Stimulated activated naive B cell treated with anti-CD40 and anti-IgM and Interleukin-4, amounts not matched to agents 10 μg/mL and 1 μg/mL and 100 μg/mL, for 72 hours (primary cell): ENCODE measurements at places on chromosomes 5 and 9.

- no peak for DNase-seq
Measured at GRCh38 chr5:118722122-118723020, 266.0 kb downstream of the DTWD2 start.

DNA sequence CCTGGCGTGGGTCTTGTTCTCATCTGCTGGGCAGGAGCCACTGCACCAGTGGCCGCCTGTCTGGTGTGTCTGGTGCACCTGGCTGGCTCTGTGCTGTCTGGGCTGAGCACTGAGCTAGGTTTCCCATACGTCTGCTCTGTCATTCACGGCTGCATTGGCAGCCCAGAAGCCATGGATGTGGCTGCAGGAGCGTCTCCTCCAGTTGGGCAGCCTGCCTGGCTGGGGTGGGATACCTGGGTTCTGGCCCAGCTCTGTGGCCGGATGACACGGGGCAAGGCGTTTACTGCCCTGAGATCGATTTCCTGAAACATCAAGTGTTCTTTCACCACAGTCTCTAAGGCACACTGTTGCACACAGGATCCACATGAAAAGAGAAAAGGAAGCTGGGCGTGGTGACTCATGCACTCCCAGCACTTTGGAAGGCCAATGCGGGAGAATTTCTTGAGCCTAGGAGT lies 25.5 kb upstream of the SLC25A51 start:
- DNase-seq, result no peak

GRCh38 chr9:97668485-97668884 lies 28.7 kb downstream of the XPA start:
- DNase-seq, result no peak

DNA sequence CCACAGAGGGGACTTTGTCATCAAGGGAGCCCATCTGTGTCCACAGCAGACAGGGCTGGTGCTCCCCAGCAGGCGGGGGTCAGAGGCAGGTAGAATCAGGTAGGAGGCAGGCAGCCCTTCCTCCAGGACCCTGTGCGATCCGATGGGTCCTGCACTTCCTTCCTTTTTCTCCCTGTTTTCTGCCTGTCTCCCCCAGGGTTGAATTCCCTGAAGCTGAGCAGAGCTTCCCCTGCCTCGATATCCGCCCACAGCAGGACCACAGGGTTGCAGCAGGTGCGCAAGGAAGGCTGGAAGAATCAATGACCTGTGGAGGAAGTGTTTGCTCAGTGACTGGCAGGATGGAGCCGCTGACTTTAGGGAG lies 69.2 kb downstream of the MRPL36 start:
- DNase-seq, result no peak

- no peak for DNase-seq
Measured at GRCh38 chr5:112413611-112414010, 5.5 kb downstream of the EPB41L4A start.

GRCh38 chr5:72210888-72211678 lies 103.8 kb downstream of the MAP1B start:
- no peak for DNase-seq

- no peak for DNase-seq
Measured at GRCh38 chr5:22596404-22596970, 256.7 kb downstream of the CDH12 start.

GRCh38 chr5:170880084-170880483 lies 18.3 kb downstream of the RANBP17 start:
- DNase-seq, result no peak

GRCh38 chr9:122115176-122116035 lies 22.3 kb upstream of the TTLL11 start:
- no peak for DNase-seq

GRCh38 chr5:76084496-76085242 lies 1.5 kb downstream of the SV2C start:
- no peak for DNase-seq

- no peak for DNase-seq
Measured at GRCh38 chr5:167934551-167934971, 356.9 kb upstream of the WWC1 start.

DNA sequence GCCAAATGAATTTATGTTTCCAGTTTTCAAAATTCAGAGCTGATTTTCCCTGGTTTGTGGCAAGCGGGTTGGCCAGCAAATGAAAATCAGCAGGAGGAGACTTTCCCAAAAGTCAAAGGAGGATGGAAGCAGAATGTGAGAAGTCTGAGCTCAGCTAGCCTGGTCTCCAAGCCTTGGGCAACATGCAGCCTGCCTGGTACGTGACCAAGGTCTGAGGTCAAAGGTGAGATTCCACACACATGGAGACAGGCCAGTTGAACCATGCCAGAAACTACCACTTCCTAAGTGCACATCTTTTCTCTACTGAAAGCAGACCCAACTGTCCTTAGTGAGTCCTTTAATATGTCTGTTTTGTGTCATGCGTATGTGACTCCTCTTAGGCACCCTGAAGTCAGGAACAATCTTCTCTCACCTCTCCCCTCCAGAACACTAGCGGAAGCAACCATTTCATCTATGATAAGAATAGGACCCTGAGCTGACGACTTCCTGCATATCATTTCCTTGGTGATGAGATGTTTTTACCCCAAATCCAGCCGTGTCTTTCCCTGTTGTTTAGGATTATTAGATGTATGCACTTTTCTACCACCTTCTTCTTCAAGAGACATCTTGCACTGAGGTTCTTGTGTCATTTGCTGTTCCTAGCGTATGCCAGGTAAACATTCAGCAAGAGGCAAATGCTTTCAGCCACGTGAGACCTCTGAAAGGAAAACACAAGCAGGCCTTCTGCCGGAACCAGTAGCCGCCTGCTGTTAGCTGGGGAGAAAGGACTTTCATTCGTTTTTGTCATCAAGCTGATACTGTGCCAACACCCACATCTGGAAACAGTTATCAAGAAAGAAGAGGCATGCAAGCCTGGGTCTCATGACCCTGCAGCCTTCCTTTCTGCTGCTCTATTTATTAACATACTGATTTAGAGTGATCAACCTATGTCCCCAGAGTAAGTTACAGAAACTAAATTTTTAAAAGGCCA lies 9.7 kb upstream of the TGFBI start:
- no peak for DNase-seq

- no peak for DNase-seq
Measured at GRCh38 chr9:20349568-20349967, 272.7 kb downstream of the MLLT3 start.

DNA sequence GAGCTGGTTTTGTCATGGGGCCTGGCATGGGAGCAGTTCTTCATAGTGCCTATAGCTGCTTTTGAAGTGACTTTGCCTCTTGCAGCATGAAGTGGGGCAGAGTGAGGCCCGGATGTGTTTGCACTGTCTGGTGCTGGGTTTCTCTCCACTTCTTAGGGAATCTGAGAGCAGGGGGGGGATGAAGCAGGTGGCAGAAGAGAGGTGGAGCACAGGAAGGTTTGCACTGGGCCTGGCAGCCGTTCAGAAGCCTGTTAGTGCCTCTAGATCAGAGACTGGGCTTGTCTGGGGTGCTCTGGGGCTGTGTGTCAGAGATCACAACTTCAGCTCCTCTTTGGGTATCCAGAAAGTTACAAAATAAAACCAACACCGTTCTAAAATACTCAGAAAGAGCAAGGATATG lies 18.4 kb downstream of the USP20 start:
- DNase-seq, result no peak

GRCh38 chr5:143466632-143467031 lies 63.1 kb upstream of the NR3C1 start:
- no peak for DNase-seq

DNA sequence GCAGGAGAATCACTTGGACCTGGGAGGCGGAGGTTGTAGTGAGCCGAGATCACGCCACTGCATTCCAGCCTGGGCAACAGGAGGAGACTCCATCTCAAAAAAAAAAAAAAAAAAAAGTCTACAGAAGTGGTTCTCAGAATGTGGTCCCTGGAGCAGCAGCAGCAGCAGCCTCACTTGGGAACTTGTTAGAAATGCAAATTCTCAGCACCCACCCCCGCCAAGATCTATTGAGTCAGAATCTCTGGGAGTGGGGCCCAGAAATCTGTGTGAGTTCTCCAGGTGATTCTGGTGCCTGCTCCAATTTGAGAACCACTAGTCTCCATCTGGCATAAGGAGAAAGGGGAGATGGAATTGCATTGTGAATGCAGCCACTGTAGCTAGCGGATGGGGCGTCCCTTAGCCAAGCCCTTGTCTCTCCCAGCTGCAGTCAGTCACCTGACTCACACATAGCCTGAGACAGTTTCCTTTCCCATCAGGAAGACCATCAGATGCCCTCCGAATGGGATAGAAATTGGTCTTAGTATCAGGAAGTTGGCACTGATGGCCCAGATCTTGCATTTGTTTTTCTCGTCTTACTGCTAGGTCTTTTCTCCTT lies 12.2 kb upstream of the PTCH1 start:
- no peak for DNase-seq

DNA sequence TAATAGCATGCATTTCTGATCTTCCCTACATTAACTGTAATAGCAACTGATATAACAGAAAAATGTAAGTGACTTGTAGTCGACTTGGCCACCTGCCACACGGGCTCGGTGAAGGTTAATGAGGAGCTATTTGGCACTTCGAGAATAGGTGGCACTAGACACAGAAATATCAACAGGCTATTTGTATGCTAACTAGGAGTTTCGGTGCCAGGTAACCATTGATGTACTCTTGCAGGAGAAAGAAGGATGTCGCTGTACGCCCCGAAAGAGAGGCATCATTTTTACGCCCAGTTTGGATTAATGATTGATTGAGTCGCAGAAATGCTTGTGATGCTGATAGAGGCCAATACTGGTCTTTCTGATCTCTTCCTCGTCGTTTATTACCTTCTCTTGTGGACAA lies 516 bp upstream of the DMRT2 start:
- DNase-seq, result no peak

DNA sequence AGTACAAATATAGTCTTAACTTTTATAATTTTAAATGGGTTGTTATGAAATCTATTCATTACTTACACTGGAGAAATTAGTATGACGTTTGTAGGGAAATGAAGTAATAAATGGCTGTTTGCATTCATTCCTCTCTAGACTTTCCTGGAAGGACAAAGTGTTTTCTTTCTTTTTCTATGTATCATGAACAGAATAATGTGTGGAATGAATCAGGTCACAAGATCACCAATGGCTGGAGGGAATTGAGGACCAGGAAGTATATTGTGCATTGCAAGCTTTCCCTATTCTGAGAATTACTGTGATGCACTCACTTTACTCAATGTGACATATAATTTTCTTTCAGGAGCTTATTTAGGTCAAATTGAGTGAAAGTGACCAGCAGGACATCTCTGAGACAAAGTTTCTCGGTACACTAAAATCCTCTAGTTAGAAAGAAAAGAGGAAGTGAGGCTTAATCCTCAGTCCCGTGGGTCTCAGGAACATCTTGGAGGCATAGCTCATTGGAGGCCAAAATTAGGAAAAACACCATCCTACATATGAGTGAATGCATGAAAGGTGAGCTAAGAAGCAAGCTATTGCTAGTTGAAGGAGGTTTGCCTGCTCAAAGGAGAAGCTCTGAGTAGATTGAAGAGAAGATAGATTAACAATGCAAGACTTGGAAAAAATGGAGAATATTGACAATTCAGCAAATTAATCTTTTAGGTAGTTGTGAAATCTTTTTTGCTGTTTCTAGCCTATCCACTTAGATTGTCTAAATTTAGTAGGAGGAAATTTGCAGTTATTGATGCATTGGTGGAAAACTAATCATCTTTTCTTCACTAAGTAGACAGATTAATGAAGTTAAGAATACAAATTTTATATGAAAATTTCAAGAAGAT lies 28.0 kb downstream of the ERAP2 start:
- no peak for DNase-seq

DNA sequence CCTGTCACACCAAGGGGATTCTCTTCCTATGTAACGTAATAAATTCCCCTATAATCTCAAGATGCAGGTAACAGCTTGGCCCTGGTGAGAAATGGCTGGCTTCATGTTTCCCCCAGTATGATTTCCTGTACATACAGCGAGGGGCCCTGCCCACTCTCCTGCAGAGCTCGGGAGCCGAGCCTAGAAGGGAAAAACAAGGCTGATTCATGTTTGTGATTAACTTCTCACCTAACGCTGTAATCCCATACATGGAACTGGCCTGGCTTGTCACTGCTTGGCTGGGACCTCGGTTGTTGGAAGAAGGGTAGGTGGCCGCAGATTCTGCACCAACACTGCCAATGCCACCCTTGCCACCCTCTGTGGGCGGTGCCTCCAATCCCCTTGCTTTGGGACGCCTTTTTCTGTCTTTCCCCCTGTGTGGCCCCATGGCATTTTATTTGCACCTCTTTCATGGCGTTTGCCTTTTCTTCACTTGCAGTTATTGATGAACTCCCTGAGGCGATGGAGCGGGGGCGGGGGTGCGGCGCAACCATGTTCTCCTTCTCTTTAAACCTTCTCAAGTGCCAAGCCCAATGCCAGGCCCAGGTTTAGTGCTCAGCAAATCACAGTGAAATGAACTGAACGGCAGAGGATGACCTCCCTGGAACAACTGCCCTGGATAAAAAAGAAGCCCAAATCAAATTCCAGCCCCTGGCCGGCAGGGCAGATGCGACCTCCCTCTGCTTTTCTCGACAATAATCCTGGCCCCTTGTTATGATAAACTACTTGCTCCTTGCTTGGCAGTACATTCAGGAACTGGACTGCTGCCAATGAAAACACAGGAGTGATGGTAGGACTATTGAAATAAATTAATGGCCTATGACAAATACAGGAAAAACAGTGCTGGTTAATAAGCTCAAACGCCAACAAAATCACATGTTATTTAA lies 108.1 kb downstream of the TMEM174 start:
- DNase-seq, result no peak

- no peak for DNase-seq
Measured at GRCh38 chr9:98356953-98357690, 101.7 kb upstream of the TBC1D2 start.

DNA sequence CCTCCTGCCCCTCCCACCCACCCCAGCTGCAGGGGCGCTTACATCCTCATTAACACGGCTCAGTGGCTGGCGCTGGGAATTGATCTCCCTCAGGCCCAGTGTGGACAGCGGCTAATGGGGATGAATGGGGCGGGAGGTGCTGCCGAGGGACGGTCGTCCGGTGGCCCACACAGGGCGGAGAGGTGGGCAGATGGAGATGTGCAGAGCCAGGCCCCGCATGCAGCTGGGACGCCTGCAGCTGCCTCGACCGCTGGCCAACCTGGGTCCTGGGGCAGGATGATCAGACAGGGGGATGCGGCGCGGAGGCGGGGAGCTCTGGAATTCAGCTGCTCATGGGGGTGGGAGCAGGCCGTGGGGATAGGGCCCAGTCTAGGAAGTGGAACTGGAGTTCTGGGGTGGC lies 17.6 kb downstream of the TSPAN17 start:
- no peak for DNase-seq

DNA sequence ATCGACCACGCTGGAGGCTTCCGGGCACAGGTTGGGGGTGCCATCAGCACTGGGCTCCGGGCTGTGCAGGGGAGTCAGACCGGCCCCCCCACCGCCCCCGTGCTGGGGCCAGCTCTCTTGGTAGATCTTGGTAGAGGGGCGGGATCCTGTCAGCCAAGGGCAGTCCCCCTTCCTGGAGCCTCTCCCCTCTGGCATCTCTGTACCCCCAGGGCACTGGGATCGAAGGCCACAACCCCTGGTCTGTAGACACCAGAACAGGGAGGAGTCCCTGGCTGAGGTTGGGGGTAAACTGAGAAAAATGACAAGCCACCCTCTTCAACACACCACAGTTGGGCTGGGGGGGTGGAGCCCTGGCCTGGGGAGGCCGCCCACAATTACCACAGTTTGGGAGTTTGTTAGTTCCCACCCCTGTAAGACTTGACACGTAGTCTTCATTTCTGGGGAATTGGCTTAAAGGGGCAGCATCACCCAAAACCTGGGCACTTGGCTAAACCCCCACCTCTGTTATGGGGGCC lies 882 bp downstream of the CERCAM start:
- DNase-seq, result no peak
